ENCODE measurements at places on chromosomes 11 and 22.

DNA sequence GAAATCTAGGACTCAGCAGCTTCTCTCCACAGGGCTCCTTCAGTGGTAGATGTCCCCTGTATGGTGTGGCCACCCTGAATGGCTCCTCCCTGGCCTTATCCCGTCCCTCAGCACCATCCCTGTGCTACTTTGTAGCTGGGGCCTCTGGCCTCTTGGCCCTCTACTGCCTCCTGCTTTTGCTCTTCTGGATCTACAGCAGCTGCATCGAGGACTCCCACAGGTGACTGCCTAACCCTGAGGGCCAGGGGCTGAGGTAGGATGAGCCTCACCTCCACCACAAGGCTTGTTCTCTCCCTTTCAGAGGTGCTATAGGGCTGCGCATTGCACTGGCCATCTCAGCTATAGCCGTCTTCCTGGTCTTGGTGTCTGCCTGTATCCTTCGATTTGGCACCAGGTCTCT is 1.8 kb downstream of the TMEM179B start:
- DNase-seq: no peak

DNA sequence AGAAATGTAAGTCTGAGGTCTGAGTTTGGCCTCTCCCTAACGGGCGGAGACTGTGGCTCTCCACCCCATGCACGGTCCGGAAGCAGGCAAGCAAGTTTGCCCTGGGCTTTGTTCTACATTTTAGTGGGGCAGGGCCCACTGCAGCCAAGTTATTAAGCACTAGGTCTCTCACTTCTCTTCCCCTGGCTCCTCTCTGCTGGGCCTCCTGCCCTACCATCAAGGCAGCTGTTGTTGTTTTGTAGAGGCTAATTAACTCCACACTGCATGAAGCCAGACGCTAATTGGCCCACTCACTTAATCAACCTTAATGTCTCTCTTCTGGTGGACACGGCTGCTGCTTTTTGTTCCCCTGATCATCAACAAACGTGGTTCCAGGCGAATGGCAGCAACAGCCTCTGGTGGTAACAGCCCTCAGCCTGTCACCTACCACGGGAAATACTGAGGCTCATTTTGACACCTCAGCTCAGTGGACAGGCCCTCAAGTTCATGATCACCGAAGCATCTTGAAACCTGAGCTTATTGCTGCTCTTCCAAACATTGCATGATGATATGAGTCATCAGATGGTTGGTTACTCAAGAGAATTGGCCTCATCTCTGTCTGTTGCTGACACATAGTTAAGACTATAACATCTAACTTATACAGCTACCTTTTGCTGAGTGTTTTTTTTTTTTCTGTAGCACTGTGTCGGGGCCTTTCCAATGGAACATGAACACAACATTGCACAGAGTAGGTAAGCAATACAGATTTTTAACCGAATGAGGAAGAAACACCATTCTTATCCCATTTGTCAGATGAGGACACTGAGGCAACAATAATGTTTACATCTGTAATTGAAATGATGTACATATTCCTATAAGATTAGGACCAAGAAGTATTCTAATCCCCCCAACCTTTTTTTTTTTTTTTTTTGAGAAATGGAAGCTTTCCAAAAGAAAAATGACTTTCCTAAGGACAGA is 20.8 kb upstream of the LMO2 start:
- DNase-seq: no peak

DNA sequence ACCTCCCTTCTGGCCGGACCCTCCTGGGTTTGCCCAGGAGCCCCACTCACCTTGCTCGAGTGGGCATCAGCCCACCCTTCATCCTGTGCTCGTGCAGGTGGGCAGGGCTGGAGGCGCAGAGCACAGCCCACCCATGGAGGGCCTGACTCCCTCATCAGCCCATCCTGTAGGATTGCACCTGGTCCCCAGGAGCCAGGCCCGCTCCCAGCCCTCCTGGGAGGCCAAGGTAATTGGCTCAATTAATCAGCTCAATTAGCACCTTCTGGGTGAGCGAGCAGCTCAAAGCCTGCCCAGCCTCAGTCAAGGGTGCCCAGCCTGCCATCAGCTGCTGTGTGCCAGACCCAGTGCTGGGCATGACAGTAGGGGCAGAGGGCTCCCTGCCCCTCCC is 58.1 kb upstream of the NECTIN1 start:
- no peak for DNase-seq

- DNase-seq: no peak
These were observed 18.7 kb upstream of the BMAL1 start for GRCh38 chr11:13258855-13259254.

DNA sequence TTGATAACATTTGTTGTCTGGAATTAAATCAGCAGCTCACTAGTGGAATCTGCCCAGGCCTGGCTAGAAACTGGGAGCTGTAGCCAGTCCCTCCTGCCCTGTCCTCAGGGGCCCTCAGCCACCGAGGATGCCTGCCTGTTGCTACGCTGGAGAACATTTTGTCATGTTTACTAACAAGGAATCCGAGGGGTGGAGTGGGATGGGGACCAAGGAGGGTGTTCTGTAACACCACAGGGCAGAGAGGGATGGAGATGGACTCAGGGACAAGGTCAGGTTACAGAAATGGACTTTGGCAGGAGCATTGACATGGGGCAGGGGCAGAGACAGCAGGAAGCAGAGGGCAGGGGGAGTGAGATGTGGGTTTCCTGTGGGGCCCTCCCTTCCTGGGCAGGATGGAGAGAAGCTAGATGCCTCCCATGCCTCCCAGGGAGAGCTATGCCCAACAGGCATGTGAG is 45.8 kb upstream of the AMPD3 start:
- no peak for DNase-seq

GRCh38 chr22:17100621-17101020 is 15.8 kb downstream of the IL17RA start:
- DNase-seq: no peak

GRCh38 chr11:121337078-121337477 is 44.5 kb downstream of the SC5D start:
- no peak for DNase-seq

DNA sequence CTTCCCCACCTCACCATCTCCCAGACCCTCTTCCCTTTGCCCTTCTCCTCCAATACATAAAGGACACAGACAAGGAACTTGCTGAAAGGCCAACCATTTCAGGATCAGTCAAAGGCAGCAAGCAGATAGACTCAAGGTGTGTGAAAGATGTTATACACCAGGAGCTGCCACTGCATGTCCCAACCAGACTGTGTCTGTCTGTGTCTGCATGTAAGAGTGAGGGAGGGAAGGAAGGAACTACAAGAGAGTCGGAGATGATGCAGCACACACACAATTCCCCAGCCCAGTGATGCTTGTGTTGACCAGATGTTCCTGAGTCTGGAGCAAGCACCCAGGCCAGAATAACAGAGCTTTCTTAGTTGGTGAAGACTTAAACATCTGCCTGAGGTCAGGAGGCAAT is 58.2 kb downstream of the TIMP3 start:
- no peak for DNase-seq

DNA sequence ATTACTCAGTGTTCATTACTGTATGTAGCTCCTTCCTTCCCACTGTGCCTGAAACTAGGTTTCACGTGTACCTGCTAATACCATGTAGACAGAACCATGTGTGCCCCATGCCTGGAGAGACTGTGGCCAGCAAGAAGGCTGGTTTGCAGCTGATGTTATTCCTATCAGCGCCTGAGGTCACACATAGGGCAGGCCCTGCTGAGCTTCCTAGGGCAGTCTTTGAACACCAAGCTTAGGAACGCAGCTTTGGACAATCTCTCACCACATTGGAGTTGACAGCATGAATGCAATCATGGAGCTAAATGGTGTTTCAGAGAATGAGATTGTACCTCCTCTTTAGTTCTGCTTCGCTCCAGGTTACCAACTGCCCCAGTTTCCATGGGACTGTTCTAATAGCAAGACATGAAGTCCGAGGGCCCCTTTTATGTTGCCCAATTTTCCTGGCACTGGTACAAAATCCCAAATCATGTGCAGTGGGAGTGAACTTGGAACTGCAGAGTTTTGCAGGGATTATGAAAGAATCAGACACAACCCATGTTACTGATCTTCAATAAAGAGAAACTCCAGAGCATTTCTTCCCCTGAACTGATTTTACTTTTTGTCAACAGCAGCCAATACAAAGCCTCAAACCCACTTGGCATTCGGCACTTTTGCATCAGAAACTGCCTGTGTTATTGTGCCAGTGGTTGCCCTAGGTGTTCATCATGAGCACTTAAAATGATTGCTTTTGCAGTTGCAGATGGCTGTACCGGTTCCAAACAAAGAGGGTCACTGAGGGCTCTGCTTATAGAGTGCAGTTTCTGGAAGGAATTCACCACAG is 154.2 kb upstream of the TTC12 start:
- no peak for DNase-seq

GRCh38 chr22:48358886-48359612 is 1468.6 kb downstream of the BRD1 start:
- DNase-seq: no peak

- no peak for DNase-seq
These were observed 918 bp upstream of the CAPN5 start for GRCh38 chr11:77065878-77066228.

GRCh38 chr11:56848141-56848809 is 99.8 kb upstream of the OR9G4 start:
- DNase-seq: no peak

DNA sequence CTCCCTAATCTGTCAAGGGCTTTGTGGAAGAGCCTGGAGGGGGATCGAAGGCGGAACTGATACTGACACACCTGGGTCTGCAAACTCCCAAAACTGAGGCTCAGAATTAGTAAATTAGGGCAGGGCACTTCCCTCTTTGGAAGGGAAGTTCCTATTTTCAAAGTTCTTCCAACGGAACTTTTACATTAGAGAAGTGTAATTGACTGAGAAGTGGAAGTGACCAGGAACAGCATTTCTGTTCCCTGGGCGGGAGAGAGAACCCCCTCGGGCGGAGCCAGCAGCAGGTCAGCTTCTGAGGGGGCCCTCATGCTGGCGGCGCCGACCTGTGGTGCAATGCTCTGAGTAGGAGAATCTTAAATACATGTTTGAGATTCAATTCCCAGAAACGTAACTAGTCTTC is 1.1 kb upstream of the CBL start:
- DNase-seq: no peak

DNA sequence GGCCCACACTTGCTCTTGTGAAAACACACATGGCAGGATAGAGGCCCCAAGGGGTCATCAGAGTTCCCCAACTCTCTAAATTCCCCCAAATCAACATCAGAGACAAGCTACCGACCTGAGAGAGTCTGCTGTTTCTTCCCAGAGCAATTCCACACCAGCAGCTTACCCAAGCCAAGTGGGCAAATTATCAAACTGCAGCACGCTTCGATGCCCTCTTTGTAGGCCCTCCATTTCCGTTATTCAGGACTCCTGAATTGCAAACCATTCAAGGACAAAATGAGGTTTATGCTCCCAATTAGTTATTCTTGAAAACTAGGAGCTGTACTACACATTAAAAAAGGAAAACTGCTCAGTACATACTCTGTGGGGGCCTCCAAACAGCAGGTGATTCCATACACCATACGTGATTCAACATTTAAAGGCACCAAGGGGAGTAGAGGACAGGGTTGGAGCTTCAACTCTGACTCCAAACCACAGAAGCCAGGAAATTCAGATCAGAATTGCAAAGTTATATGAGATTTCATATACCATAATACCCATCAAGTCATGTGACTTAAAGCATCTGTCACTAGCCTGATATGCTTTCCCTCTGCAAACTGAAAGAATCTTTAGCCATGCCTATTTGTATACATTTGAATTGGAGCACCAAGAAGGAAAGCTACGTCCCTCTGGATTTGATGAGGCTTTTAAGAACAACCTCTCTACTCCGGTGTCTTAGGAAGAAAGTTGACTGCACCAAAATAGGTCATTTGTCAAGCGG is 234.8 kb downstream of the CADM1 start:
- DNase-seq: no peak

DNA sequence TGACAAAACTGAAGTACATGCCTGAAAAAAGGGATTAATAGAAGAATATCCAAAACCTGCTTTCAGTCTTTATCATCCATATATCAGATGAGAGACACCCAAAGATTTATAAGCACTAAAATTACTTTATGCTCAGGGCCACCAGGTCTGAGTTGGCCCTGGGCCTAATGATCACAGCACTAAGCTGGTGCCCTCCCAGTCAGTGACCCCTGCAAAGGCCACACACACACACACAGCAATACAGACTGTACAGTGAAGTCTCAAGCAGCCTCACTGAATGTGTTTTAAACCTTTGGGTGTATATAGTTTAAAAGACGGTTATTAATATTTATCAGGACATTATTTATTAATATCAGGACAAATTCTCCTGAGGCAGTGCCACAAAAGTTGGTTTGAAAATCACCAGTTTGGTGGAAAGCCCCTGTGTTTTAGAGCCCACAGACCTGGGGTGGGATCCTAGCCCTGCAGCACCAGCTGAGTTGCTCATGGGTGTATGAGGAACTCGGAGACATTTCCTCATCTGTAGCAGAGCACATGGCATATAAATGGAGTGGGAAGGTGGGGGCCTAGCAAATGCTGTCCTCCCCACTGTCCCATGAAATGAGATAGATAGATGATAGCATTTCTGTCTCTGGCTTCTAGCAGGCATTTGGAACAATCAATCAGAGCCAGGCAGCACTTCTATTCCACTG is 48.4 kb upstream of the HORMAD2 start:
- DNase-seq: no peak

DNA sequence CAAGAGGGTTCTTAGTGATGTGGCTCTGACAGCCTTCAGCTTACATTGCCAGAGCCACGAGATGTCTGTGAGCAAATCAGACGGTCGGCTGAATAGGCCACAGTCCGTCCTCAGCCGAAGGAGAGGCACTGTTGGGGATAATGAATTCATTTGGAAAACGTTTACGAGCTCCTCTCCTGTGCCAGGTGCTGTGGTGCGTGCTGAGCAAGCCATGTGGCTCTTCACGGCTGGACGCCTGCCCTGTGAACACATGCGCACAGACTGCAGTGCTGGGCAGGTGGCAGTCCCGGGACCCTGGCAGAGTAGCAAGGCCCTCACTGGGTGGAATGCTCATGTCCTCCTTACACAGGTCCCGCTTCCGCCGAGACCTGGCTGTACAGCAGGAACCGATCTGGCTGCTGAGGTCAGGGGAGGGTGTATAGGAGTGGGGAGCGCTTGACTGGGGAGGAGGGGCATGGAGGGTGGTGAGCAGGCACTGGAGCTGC is 6.8 kb downstream of the TBC1D22A start:
- DNase-seq: no peak

GRCh38 chr11:31805629-31806185 is 5.4 kb downstream of the PAX6 start:
- no peak for DNase-seq

- DNase-seq: no peak
These were observed 3.3 kb downstream of the SERPINH1 start for GRCh38 chr11:75565221-75565814.
